HCT116 (cell line): ENCODE measurements at places on chromosomes 1 and 21. TPM values are rescaled to one million over a fixed set of nuclear protein-coding genes. Genes with fewer than 3 reads are reported as not detected.

Gene FOXD2
- total RNA-seq = 1.9 TPM

Gene THEM5
- not detected for total RNA-seq

Gene MTX1
- 69.1 TPM for total RNA-seq

GRCh38 chr1:17187051-17187450 is 17.9 kb upstream of the PADI1 start:
- no peak for DNase-seq

GRCh38 chr1:193519922-193520321 is 333.5 kb upstream of the B3GALT2 start:
- no peak for DNase-seq

GRCh38 chr1:9784508-9785133 is 39.1 kb downstream of the CLSTN1 start:
- peak; percentile 58 for DNase-seq

DNA sequence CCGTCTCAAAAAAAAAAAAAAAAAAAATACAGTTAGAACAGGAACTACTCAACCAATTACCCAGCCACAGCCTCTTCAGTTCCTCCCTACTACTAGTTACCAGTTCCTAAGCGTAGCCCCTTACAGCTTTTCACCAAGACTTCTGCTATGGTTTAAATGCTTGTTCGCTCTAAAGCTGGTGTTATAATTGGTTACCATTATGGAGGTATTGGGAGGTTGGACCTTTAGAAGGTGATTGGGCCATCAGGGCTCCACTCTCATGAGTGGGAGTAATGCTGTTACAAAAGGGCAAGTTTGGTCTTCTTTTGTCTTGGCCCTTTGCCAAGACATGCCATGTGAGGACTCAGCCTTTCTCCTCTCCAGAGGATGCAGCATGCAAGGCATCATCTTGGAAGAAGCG is 3.0 kb upstream of the SMPDL3B start:
- no peak for DNase-seq

GRCh38 chr1:4650481-4650880 is 3.9 kb upstream of the AJAP1 start:
- no peak for DNase-seq

DNA sequence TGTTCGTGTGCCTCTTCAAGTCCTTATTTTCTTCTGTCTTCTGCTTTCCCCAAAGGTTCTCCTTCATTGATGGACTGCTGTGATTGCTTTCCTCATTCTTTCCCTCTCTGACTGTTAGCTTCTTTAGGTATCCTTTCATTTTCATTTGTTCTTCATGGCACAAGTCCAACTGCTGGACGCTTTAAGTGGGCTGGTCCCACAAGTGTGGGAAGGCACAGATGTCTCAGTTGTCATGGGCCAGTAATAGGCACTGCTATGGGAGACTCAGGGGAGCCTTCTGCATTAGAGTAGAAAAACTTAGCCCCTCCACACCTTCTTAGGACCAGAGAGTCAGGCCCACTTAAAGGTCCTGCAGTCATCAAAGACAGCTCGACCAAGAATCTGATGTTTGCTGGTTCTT is 122.3 kb upstream of the C1orf105 start:
- no peak for DNase-seq

- no peak for DNase-seq
These were observed 60.5 kb downstream of the MAP3K7CL start for GRCh38 chr21:29190923-29191331.

DNA sequence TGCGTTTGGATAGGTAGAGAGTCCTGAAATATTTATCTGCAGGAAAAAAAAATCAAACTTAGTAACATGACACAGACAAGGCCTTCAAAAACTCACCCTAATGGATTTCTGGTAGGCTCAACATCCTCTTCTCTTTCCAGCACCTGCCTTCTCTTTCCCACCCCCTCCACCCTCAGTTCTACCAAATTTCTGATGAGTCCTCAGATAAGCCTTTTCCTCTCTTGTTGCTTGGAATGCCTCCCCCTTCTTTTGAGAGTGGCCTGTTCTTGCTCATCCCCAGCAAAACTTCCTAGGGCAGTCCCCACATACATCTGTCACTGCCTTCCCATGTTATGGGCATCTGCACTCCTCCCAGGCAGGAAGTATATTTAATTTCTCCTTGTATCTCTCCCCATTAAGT is 7.6 kb upstream of the LBR start:
- DNase-seq = no peak

DNA sequence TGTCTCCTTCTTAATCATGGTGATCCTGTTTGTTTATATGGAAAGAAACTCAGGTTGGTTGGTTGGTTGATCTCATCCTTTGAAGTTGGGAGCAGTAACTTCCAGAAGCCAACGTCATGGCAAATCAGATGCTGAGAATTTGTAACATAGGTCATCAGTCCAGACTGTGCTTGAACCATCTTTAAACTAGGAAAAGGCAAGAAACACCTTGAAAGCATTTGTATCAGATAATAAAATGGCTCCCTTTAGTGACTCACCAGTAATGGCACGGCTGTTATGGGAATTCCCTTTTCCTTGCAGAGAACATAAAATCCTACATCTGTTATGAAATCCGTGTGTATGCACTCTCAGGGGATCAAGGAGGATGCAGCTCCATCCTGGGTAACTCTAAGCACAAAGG is 58.1 kb downstream of the SERBP1 start:
- DNase-seq = no peak

GRCh38 chr1:244599937-244600350 is 53.0 kb upstream of the DESI2 start:
- peak; percentile 74 for DNase-seq

GRCh38 chr1:111045033-111045722 is 81.5 kb upstream of the LRIF1 start:
- DNase-seq = no peak

DNA sequence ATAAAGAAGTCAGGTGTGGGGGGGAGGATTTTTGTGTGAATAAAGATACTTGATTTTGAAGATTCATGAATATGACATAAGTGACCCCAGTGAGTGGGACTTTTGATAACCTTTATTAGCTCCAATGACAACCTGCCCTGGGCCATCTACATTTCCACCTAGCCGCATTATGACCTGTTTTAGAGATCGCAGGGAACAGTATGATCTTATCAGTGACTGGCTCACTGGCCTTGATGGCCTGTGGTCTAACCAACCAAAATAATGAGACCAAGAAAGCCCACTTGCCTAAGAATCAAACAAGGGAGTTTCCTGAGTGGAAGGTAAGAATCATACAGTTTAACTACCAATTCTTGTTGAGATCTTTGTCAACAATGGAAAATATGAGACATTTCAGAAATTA is 1.8 kb downstream of the ELAPOR1 start:
- DNase-seq = no peak

DNA sequence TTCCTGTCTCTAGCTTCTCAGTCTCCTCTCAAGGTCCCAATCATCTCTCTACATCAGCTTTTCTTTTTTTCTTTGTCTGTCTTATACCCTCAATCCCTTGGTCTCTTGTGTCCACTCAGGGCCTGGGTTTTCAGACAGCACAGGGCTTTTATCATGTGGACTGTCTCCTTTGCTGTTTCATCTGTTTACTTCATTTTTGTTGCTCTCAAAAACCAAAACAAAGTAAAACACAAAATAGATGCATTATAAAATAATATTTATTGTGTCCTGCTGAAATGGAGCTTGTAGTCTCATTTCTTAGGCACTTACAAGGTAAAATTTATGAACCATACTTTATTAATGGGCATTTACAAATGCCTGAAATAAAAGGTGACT is 17.8 kb upstream of the SLAMF6 start:
- no peak for DNase-seq

DNA sequence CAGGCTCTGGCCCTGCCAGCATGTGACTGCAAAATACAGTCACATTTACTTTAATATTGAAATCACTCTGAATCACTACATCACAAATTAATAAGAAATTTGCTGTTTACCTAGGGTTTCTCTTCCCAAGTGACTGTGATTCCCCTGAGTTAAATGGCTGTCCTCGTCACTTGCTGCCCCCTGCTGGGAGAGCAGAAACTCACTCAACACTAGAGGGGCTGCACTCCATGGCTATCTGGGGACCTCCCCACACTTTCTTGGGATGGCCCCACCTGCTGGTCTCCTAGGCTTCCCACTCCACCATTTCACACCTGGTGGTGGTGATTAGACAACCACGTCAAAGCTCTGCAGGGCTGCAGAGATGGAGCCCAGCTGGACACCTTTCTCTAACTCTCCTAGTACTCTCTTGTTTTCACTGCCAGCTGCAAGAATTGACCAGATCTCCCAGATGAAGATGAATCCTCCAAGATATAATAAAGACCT is 63.4 kb downstream of the CD2 start:
- peak; percentile 75 for DNase-seq
